ENCODE measurements at places on chromosomes 2 and 18.
A peak's percentile ranks its signal among the peaks of the same experiment; 100 is the strongest.

DNA sequence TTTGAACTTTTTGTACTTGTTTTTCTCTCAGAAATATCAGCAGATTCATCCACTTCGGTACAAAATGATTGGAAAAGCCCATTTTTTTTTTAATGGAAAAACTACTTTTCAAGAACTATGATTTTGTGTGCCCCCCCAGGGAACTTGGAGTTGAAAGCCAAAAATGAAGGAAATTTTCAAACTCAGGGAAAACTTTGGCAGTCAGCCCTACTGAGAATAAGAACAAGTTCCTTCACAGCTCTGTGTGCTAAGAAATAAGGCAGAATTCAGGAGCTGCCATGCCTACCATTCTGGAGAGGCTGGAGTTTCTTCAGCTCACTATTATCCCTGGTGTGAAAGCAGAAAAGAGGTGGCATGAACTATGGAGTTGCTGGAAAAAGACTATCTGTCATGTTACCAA is 226.0 kb upstream of the SLC35G4 start:
- DNase-seq: no peak

GRCh38 chr18:2417861-2418610 is 153.3 kb downstream of the METTL4 start:
- no peak for DNase-seq

GRCh38 chr2:157362627-157363026 is 37.0 kb upstream of the ERMN start:
- DNase-seq: no peak

- no peak for DNase-seq
Measured at GRCh38 chr18:58796220-58796619, 68.5 kb upstream of the ZNF532 start.

GRCh38 chr2:172114579-172114978 is 11.9 kb upstream of the DLX2 start:
- DNase-seq: no peak

DNA sequence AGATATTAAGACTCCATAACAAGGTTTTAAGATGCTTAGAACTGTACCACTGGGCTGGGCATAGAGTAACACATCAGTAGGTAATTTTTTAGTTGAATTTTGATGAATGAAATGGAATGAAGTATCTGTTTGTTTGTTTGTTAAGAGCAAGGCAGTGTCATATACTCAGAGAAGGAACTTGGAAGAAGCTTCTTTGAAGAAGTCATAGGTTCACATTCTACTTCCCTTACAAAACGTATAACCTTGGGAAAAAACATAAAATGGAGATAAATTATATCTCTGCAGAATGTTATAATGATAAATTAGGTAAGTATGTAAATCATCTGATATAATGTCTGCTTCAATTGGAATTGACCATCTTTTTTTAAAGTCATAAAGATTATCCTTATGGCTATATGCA is 122.1 kb upstream of the SLC39A10 start:
- no peak for DNase-seq

- peak; percentile 24 for DNase-seq
Measured at GRCh38 chr2:71531522-71532047, 78.2 kb downstream of the DYSF start.

DNA sequence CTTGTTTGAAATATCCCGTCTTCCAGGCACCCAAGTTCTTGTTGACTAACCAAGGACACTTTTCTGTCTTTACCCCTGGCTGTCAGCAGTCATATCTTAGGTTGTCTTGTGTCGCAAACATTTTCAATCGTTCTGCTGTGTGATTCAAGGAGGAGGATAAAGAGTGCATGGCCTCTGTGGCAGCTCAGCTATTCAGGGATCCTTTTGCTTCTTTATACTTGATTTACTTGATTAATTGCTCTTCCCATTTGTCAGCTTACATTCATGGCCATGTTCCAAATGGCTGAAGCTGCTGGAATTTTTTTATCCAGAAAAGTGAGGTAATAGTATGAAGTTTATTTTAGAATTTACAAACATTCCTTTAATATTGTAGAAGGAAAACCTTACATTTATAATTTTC is 97.3 kb upstream of the FZD5 start:
- DNase-seq: no peak

DNA sequence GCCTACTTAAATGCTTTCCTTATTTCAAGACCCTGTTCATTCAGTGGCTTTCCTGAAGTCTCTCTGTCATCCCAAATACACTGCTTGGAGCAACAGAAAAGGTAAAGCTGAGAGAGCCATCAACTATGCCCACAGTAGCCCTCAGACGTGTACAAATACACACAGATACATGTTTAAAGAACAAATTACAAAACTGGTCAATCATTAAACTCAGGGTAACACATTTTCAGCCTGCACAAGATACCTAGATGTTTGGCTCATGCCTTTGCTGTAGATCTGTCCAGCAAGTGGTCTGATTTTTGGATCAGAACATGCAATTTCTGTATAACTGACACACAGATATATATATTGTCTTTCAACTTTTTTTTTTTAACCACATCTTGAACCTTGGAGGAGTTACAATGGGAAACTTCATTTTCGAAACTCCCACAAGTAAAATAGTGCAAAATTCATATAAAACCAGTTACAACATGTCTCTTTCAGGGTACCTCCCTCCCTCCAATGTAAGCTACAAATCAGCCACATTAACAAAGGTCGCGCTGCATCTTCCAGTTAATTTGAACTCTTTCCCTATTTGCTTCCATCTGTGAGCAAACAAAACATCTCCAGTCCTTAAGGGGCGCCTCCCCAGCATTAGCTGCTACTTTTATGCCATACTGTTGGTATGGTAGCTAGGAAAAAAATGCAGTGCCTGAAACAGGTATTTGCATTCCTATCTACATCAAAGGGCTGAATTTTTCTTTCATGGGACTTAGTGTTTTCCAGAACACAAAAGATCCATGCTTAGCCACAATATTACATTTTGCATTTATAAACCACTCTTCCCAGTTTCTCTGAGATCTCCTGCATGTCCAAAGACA is 311.9 kb downstream of the NRXN1 start:
- no peak for DNase-seq

- no peak for DNase-seq
Measured at GRCh38 chr2:159982270-159982669, 80.1 kb downstream of the PLA2R1 start.

All from activated CD8-positive, alpha-beta T cell treated with anti-CD3 and anti-CD28 coated beads for 36 hours (primary cell).